ENCODE measurements at places on chromosomes 3 and 15.

- peak; percentile 57 for DNase-seq
Measured at GRCh38 chr3:168002786-168003368, 92.8 kb downstream of the GOLIM4 start.

DNA sequence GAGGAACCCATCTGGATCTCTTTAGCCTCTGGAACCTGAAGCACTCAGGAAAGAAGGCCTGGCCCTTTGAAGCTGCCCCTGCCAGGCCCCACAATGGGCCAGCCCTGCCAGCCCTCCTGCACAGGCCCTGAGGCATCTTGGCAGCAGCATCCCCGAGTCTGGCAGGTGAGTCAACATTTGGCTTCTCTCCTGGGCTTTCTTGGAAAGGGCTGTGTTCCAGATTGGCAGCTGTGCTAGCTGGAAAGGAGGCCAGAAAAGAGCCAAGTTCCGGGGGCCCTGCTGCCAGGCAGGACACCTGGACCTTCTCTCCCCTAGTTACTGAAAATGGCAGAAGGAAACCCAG, 187.2 kb downstream of the SHQ1 start:
- DNase-seq, result peak; percentile 16

- no peak for DNase-seq
Measured at GRCh38 chr15:50077651-50078050, 41.4 kb downstream of the ATP8B4 start.

GRCh38 chr15:37105889-37106288, 5.5 kb upstream of the MEIS2 start:
- no peak for DNase-seq

GRCh38 chr15:47349179-47349578, 368.1 kb upstream of the SEMA6D start:
- no peak for DNase-seq

- no peak for DNase-seq
Measured at GRCh38 chr15:79743032-79743431, 153.8 kb downstream of the MTHFS start.

GRCh38 chr15:35522061-35522460, 23.9 kb downstream of the DPH6 start:
- DNase-seq, result no peak

- no peak for DNase-seq
Measured at GRCh38 chr3:146650691-146651442, 45.7 kb upstream of the PLSCR5 start.

GRCh38 chr3:177448987-177449359, 251.7 kb upstream of the TBL1XR1 start:
- DNase-seq, result no peak

DNA sequence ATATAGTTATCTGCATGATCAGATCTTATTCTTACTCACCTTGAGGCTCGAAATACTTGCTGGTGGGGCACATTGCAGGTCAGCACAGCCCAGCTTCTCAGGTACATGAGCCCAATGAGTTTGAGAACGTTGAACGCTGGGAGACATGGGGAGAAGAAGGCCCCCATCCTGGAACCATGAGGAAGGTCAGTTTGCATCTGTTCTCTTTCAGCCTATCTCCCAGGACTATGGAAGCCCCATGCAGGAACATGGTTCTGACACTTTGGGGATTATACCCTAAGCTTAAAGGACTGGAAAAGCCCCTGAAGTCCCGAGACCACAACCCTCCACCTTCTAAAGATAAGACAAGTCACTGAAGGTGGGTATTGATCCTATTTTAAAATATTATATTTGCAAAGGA, 17.4 kb upstream of the STARD5 start:
- DNase-seq, result no peak

GRCh38 chr3:194800002-194800401, 114.3 kb downstream of the FAM43A start:
- no peak for DNase-seq

- DNase-seq, result peak; percentile 93
Measured at GRCh38 chr15:34209421-34210282, at the start of gene KATNBL1. TSS of gene KATNBL1 (minus strand) at chr15:34210096. CDS start at chr15:34163676, 46,420 bp downstream.

DNA sequence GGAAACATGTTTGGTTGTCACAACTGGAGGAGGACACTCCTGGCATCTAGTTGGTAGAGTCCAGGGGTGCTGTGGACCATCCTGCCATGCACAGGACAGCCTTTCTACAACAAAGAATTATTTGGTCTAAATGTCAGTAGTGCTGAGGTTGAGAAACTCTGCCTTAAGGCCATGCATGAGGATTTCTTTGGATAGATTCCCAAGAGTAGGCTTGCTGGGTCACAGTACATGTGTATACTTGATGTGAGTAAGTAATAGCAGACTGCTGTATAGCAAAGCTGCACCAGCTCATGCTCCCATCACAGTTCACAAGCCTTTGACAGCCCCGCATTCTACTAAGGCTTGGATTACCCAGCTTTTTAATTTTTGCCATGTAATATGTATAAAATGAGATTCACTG, 151.3 kb downstream of the MFSD1 start:
- no peak for DNase-seq

GRCh38 chr3:40679290-40679689, 154.5 kb downstream of the ZNF621 start:
- no peak for DNase-seq

DNA sequence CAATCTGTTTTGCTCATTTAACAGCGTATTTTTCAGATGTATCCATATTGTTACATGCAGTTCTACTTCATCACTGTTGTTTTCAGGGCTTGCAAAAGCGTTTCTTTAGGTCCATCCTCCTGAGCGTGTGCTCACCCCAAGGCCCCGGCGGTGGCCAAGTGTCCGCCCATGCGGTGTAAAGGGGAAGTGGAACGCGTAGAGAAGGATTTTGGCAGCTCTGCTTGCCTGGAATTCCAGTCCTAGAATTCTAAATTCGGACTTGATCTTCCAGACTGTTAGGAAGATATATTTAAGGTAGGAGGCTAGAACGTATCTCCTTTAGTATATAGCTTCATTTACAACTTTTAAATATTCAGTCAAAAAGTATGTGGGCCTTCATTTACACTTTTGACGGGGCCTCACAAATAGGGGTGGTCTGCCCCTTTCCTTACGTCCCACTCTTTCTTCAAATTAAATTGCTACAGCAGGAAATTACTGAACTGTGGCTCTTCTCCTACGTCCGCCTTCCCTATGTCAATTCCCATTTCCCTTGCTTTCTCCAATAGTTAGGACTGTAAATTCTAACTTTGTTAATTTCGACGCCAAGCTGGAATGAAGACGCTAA, 609 bp upstream of the TBC1D23 start:
- no peak for DNase-seq

GRCh38 chr15:51283026-51283425, 55.4 kb downstream of the CYP19A1 start:
- DNase-seq, result no peak

DNA sequence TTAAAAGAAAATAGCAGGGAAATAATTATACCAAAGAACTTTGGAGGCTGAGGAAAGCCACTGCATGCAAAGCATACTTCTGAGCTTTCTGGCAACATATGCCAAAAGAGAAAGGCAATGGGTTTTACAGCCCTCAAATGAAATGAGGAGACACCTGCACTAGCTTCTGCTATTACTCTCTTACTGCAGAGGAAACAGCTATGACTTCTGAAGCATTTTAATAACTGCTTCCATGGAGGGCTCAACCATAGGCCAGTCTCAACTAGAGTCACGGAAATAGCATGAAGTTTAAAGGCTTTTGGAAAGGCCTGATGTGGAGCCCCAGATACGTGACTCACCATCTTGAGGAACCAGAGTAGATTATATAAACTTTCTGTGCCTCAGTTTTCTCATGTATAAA, 114.8 kb downstream of the OXNAD1 start:
- no peak for DNase-seq

GRCh38 chr3:138649134-138649533, 40.6 kb downstream of the FAIM start:
- DNase-seq, result no peak

GRCh38 chr3:60154011-60154410, 1097.2 kb downstream of the FHIT start:
- DNase-seq, result no peak

DNA sequence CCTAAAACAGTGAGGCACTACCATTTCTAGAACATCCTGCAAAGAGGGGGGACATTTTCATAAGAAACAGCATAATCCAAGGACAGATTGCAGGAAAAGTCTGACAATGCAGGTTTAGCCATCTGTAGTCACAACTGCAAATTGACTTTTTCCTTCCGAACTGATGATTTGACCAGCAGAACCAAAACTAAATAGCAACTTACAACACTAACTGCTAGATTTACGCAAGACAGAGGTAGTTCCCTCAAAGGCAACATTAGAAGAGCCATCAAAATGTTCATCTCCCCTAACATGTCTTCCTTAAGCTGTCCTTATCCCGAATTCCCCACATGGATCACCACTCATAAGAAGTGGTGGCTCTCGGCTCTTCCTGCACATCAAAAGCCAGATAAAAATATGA, 129.6 kb downstream of the GADL1 start:
- DNase-seq, result no peak

- DNase-seq, result peak; percentile 82
Measured at GRCh38 chr15:63487076-63487757, 17.2 kb upstream of the USP3 start.

GRCh38 chr3:18888819-18889218, 259.5 kb upstream of the KCNH8 start:
- no peak for DNase-seq

Measured in RKO (cell line).